Caco-2 (cell line): ENCODE measurements at places on chromosomes 13 and 19. TPM values are rescaled to one million over a fixed set of nuclear protein-coding genes. Genes with fewer than 3 reads are reported as not detected.

GRCh38 chr19:1561236-1561842, 6.8 kb downstream of the MEX3D start:
- DNase-seq: no peak

GRCh38 chr13:113537909-113538688, 46.5 kb upstream of the TFDP1 start:
- no peak for DNase-seq

GRCh38 chr19:45809643-45810159, 5.4 kb downstream of the RSPH6A start:
- no peak for DNase-seq

DNA sequence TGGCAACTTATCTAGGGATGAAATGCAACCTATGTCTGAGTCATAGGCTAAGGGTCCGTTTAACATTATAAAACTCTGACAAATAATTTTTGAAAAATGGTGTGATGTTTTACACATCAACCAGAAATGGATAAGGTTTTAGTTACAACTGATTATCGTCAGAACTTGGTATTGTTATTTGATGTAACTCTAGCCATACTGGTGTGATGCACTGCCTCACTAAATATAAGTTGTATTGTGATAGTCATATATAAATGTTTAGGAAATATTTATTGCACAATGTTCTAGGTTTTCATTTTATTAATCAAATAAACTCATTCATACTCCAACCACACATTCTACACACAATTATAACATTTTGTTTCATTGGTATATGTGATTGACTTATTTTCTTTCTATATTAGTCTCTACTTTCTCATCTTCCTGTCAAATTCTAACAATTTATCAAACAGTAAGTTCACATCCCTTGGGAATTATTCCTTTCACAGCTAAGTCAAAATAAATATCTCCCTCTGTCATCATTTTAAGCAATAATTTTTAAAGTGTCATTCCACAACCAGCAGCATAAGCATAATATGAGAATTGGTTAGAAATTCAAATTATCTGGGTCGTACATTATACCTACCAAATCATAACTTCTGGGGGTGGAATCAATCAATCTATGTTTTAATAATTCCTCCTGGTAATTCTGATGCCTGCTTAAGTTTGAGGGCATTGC, 873.9 kb downstream of the SLITRK1 start:
- DNase-seq: no peak

- no peak for DNase-seq
Observed at GRCh38 chr13:73433890-73434289, 375.1 kb downstream of the KLF5 start.

GPR4 gene
- not detected in 2 replicates for total RNA-seq

DNA sequence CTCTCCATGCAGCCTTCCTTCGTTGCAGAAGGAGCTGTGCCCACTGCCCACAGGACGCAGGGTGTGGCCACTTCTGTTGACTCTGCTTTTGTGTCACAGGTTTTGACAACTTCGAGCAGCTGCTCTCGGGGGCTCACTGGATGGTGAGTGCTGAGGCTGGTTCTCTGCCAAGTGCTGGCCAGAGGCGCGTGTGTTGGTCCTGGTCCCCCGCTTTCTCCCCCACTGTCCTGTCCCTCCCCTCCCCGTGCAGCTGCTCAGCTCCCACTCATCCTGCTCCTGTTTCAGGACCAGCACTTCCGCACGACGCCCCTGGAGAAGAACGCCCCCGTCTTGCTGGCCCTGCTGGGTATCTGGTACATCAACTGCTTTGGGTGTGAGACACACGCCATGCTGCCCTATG, 10.6 kb upstream of the PDCD2L start:
- DNase-seq: no peak

DNA sequence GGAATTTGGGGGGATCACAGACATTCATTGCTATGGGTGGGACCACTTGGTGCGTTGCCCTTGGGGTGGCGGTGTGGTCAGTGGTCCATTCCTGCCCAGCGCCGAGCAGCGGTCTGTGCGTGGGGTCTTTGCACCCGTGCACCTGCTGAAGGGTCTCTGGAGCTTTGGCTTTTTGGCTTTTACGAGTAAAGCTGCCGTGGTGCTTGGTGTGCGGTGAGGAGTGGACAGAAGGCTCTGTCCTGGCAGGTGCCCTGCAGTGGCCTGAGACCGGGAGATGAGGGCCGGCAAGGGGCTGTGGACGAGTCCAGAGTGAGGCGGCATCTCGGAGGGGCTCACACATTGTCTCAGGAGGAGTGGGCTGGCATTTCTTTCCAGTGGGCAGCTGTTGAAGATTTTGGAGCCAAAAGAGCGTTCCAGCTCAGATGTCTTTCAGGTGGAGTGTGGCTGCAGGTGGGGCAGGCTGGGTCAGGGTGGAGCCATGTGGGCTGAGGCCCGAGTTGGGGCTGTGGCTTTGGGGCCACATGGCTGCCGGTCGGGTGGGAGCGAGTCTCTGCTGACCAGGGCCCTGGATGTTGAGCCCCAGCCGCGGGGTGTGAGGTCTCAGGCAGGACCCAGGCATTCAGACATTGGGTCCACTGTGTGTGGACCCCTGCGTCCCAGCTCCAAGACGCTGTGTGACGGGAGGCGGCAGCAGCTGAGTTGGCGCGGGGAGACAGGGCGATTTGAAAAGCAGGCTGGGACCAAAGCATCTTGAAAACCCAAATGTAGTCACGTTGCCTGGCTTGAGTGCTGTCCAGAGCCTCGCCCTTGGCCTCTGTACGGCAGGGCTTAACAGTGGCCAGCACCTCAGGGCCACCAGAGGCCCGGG, 11.7 kb downstream of the GNA11 start:
- no peak for DNase-seq

DAPK3 gene
- 58.6 and 66.4 TPM in 2 replicates for total RNA-seq
